ENCODE measurements at places on chromosomes 16 and 17. TPM values are rescaled to one million over a fixed set of nuclear protein-coding genes. Genes with fewer than 3 reads are reported as not detected.

- DNase-seq = no peak
Observed at GRCh38 chr16:87254734-87255133, 62.5 kb downstream of the C16orf95 start.

DNA sequence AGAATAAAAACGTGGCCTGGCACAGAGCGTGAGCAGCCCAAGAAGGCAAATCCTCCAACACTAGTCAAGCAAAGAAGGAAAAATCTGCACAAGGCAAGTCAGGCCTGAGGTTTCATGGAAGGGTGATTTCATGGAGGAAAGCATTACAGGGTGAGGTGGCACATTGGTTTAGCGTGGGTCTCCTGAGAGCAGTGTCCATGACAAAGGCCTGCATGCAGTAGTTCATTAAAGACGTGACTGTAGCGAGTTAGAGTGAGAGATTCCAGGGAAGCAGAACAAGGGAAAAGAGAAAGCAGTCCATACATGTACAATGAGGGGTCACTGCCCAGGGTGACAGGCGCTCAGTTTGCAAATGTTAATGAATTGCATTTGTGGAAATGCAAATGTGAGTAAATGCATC, 285.0 kb upstream of the ERCC4 start:
- no peak for DNase-seq

GRCh38 chr17:31724026-31724425, 135.0 kb downstream of the COPRS start:
- DNase-seq = no peak

DNA sequence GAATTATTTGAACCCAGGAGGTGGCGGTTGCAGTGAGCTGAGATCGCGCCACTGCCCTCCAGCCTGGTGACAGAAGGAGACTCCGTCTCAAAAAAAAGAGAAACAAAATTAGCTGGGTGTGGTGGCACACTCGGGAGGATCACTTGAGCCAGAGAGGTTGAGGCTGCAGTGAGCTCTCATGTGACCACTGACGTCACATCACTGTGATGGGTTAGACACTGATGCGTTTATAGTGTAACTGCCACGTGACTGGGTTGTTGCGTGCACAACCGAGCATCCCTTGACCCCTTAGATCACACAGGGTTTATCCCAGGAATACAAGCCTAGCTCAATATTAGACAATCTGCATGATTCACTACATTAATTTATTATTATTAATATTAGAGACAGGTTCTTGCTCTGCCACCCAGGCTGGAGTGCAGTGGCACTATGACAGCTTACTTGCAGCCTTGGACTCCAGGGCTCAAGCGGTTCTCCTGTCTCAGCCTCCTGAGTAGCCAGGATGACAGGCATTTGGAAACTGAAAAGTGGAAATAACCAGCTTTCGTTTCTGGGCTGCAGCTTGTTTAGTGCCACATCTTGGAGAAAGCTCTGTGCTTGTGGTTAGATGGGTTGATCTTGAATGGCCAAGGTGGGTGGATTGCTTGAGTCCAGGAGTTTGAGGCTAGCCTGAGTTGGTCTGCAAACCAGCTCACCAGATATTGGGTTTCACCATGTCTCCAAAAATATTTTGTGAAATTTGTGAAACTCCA, 26.4 kb upstream of the ABR start:
- no peak for DNase-seq

GRCh38 chr16:47780213-47780875, 319.2 kb downstream of the PHKB start:
- DNase-seq = no peak

- no peak for DNase-seq
Observed at GRCh38 chr16:67449336-67449735, 18.4 kb downstream of the HSD11B2 start.

GRCh38 chr17:78950870-78951269, 25.7 kb upstream of the TIMP2 start:
- no peak for DNase-seq

GRCh38 chr16:325375-326145, 27.0 kb downstream of the AXIN1 start:
- no peak for DNase-seq

DNA sequence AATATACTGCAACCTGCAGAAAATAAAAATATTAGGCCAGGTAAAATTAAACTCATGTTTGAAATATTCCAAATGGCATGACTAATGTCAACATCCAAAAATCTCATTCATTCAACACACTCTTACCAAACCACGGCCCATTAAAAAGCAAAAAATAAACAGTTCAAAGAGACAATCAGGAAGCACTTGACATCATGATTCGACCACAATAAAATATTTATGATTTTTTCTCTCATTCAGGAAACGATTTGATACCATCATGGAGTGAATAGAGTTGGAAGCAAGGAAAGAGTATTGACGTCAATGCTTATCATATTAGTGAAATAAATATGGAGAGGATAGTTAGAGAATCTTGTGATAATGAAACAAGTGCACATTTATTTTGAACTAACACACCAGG, 354.1 kb downstream of the KCNJ2 start:
- no peak for DNase-seq

GRCh38 chr17:48299760-48300159, 130.3 kb downstream of the SKAP1 start:
- no peak for DNase-seq

- DNase-seq = peak; percentile 77
Observed at GRCh38 chr17:43900183-43900857, 7.0 kb downstream of the MPP2 start.

DNA sequence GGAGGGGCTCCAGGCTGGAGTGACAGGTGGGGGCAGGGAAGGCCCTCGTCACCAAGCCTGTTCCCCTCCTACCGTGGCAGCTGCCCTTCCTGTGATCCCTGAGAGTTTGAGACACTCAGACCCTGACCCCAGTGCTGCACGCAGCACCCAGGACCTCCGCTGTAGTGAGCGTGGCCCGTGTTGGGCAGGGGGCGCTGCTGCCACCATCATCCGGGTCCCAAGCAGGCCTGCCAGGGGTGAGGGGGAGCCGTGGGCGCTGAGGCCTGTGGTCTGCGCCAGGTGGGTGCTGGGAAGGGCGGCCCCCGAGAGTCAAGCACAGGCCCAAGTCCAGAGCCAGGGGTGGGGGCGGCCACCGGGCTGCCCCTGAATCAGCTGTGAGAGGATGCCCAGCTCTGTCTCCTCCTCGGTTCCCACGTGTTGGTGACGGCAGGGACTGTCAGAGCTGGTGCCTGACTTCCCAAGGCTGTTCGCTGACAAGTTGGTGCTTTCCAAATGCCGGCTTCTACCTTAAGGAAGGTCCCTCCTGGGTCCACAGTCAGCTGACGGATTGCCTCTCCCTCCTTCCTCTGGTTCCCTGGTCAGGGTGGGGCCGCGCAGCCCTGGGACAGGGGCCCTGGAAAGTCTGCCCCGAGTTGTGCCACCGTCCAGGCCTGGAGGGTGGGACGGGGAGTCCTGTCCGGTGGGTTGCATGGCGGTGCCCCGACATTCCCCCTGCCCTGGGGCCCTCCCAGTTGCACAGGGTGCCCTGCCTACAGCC, 31.1 kb downstream of the TPSG1 start:
- DNase-seq = no peak

DNA sequence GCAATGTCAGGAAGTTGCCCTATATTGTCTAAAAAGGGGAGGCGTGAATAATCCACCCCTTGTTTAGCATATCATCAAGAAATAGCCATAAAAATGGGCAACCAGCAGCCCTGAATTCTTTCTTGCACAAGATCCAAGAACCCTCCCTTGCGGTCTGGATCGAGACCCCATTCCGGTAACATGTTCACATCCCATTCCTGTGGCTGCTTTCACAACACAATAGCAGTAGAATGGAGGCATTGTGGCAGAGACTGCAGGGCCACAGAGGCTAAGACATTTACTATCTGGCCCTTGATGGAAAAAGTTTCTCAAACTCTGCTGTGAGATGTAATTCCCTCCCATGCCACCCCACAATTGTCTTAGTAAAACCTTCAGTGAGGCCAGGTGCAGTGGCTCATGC, 73.2 kb downstream of the RMI2 start:
- DNase-seq = no peak

- DNase-seq = no peak
Observed at GRCh38 chr17:65953316-65954147, 238.4 kb downstream of the CEP112 start.

- no peak for DNase-seq
Observed at GRCh38 chr16:82769845-82770244, 143.1 kb downstream of the CDH13 start.

DNA sequence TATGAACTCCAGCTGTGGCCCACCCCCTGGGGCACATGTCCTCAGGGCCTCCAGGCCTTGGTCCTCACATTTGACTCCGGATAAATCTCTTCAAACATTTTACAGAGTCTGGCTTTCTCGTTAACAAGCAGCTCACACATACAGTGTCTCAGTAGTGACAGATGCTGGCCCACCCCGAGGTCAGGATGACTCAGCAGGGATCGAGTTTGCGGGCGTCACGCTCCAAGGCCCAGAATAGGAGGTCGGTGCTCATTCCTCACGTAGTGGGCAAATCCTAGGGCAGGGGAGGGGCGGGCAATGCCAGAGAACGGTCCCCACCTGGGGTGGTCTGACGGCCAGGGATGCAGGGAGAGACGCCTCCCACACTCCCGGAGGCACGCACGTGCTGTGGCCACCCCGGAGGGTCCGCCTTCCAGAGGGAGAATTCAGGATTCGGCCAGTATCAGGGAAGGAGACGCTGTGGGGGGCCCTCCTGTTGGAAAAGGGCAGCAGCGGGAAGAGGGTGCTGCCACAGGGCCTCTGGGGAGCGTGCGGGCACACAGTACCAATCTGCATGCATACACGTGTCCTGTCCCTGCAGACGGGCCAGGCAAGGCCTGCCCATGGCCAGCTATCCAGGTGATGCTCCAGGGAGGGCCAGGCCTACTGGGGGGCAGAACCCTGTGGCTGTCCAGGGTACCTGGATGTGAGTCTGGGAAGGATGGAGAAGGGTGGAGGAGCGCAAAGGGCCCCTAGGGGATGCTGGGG, 8.6 kb downstream of the SLC7A5 start:
- no peak for DNase-seq

DNA sequence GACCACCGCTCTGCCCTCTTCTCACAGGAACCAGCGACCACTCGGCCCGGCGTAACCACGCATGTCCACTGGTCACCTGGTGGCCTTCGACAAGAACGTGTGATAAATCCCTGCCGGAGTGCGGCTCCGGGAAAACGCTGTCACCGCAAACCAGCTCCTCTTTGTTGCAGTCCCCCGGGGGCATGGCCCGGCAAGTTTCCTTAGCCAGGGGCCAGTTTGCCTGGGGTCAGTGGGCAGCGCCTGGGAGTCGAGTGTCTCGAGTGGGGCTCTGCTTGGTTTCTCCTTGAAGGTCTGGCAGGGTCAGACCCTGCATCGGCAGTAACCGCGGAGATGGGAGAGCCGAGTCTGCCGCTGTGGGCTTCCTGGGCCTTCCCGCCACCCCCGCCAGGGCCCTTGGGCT, 52.5 kb downstream of the JPH3 start:
- no peak for DNase-seq

GRCh38 chr17:40326832-40327199, 17.8 kb downstream of the RARA start:
- no peak for DNase-seq

TRPV2 gene
- total RNA-seq = 60.9 TPM

GABARAP gene
- 268 TPM for total RNA-seq

INCA1 gene
- not detected for total RNA-seq

RHBDL3 gene
- not detected for total RNA-seq

Measured in naive thymus-derived CD8-positive, alpha-beta T cell (primary cell).